Effector CD8-positive, alpha-beta T cell (primary cell): ENCODE measurements at places on chromosomes 1 and 21.

- DNase-seq, result no peak
Observed at GRCh38 chr1:30418939-30419720, 304.3 kb downstream of the MATN1 start.

DNA sequence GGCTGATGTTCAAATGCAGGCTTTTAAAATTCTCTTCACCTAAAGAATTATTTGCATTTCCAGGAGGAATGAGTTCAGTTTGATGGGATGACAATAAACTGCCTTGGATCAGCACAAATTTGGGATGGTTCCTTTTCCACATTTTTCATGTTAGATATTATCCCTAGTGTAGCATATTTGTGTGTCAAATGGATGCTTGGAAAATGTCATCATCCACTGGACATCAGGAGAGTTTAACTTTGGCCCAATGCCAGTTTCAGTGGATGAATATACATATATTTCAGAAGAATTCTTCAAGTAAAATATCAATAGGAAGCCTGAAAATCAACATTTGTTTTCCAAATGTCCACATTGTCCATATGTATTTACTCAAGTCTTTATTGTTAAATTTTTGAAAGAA lies 116.5 kb upstream of the COL24A1 start:
- DNase-seq, result no peak

DNA sequence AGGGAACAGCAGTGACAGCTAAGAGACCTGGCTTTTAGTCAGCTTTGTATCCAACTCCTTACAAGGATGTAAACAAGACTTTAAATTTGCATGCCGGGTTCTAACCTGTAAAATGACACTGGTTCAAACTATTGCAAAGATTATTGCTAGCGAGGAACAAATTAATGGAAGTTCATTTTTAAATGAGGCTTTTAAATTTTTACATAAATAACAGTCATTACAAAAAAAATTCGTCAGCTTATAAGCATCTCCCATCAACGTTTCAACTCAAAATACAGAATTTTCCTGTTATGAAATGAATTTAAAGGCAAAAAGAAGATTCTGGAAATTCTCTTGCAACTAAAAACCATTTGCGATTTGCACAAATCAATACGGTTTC lies 668 bp downstream of the KIF14 start:
- DNase-seq, result no peak

- no peak for DNase-seq
Observed at GRCh38 chr1:178092878-178093493, 918 bp upstream of the RASAL2 start.

DNA sequence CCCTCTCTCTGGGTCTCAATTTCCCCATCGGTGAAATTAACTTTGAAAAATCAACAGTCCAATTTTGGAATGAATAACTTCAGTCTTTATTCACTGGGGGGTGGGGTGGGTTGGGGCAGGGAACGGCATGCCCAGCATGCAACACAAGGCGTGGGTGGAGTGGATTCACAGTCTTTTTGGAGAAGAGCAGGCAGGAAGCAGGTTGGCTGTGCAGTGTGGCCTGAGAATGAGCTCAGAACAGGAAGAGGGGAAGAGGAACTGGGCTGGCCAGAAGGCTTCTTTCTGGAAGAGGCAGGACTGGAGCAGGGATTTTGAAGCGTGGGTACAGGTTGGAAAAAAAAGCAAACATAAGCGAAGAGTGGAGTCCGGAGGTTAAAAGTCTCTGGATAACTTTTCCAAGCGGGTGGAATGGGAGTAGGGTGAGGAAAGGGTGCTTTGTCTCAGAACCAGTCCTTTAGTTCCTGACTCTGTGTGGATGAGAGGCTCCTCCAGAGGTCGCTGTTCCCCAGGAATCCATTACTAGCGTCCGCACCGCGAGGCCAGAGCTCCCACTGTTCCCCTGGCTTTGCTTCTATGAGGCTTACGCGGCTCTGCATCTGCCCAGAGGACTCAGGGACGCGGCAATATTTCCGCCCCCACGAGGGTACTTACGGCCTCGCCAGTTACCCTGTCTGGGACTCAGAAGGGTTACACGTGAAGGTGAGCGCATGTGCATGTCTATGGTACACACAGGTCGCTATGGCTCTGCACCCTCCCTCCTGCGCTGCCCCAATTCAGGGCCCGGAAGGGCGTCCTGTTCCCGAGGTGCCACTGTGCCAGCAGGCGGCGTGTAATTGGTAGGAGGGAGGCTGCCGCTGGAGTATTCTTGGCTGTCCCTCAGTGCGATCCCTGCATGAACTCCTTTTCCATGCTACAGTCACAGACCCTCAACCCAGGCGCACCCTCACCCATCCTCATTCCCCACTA lies 5.5 kb upstream of the FOXD2 start:
- peak; percentile 35 for DNase-seq

- no peak for DNase-seq
Observed at GRCh38 chr1:174114788-174115448, 44.4 kb upstream of the RABGAP1L start.

DNA sequence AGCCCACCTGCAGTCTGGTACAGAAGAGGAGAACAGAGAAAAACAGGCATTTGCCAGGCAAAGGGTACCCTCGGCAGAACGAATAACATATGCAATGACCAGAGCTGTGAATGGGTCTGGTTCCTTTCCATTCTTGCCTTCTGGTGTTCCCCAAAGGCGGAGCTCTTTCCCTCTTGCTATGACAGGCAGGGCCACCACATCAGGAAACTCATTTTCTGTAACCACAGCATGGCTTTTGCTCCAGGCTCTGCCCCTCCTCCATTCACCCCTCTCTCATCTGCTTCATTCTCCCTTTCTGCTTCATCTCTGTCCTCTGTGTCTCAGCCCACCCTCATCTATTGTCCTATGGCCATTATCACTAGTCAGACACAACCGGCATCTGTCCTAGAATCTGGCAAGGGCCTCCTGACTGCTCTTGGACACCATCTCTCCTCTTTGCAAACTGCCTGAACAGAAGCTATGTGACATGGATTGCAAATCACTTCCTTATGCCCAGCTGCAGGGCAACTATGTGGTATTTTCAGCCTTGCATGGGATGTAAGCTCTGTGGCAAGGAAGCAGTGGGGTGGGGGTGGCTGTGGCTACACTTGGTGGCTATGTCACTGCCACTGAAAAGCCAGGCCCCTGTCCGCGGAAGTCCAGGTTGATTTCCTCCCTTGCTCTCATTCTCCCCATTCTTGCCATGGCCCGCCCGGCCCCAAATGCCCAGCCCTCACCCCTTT lies 78.8 kb upstream of the ABCD3 start:
- no peak for DNase-seq

DNA sequence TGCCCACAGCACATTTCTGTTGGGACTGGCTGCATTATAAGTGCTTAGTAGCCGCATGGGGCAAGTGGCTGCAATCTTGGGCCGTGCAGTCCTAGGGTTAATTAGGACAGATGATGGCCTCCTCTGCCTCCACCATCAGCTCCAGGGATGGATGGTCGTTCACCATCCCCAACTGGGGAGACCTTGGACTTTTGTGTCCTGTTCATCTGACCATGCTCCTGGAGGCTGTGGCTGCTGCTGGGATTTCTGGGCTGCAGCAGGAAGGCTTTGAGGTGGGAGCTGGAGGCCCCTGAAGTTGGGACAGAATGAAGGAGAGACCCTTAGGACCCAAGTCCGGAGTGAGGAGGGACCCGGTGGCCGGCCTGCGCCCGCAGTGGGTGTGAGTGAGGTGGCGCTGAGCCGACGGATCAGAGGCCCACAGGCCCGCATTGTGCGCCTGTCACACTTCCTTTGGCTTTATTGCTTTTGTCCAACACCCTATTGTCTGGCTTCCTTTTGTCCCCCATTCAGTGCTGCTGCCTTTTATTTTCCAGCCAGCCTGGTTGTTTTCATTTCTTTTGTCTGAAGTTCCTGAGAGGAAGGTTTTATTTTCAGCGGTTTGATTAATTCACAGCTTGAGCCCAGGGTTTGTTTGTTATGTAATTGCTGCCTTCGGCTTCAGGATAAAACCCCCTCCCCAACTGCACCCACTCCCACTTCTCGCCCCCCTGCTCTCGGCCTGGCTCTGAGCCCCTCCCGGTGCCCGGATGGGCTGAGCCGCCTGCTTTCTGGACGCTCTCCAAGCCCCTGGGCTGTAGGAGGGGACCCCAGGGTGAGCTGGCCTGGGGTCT lies 35.6 kb downstream of the SOX13 start:
- DNase-seq, result no peak

DNA sequence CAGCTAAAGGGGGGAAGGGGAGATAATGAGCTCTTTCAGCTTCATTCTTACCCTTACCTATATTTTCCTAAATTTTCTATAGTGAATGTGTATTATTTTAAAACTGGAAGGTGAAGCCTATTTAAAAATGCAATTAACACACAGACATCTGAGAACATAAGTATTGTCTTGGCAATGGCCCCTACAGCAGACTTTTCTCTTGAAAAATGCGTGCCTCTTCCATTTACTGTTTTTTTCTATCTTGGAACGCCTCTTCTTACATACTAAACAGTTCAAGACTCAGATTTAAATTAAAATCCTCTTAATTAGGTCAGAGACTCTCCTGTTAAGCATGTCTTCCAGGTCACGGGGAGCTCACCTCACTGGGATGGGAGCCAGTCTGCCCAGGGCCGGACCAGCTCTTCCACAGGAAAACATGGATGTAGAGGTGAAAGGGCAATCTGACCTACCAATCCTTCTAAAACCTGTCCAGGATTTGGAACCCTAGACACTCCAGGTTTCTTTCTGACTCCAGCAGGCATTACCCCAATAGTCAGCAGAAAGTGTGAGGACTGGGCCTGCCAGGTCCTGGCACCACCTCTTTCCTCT lies 137.3 kb downstream of the ZNF281 start:
- DNase-seq, result no peak

DNA sequence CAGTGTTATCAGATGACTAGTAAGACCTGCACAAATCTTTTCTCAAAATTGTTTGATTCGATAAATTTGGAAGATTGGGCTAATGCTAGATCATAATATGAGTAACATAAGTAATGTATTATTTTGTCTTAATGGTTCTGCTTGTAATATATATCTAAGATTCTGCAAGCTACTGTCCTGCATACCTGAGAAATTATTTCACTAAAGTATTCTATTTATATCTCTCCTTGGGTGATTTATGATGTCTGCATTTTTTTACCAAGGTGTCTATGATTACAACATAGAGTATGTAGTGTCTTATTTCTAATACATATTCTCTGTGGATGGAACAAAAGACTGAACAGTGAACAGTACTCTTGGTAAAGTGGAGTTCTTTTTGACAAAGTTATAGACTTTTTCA lies 166.6 kb downstream of the CLEC20A start:
- DNase-seq, result no peak

DNA sequence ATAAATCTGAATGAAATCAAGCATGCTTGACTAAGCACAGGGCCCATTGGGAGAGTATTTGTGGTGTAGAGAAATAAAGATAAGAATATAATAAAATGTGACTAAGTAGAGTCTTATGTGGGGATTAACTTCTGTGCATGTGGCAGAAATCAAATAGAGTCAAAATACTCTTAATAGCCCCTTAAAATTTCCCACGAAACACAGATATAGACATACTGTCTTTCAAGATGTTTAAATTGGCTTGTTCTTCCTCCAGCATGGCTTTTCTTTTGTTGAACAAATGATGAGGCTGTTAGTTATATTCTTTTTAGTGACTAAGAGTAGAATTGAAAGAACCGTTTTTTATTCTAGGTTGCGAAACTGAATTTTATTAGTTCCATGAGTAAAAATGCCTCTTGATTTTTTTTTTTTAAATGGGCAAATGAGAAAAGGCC lies 112.3 kb downstream of the RPS6KC1 start:
- DNase-seq, result no peak

GRCh38 chr1:15727866-15728534 lies 8.1 kb upstream of the SLC25A34 start:
- DNase-seq, result no peak

- DNase-seq, result peak; percentile 83
Observed at GRCh38 chr1:27659497-27660299, 12.3 kb downstream of the IFI6 start.

DNA sequence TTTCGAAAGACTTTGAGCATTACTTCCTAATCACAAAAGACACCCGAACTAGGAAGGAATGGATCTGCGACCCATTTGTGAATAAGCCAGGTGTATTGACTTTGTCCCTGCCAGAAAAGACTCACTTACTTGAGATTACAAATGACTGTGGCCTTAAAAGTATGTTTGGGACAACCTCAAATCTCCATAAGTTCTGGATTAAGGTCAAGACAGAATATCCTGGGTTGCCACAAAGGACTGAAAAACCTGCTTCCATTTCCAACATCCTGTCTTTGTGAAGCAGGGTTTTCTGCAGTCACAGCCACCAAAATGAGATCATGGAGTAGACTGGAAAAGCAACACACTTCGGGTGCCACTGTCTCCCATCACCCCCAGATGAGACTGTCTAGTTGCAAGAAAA lies 537.4 kb upstream of the ZRANB2 start:
- no peak for DNase-seq

GRCh38 chr1:114467491-114467890 lies 43.5 kb downstream of the TRIM33 start:
- DNase-seq, result no peak
